ENCODE measurements at places on chromosomes 6 and 20.

GRCh38 chr6:56246881-56247653, at the start of gene COL21A1:
Gene COL21A1 (minus strand): TSS chr6:56247580. CDS start chr6:56182618, 64,962 bp downstream.
- no peak for DNase-seq

- no peak for DNase-seq
Observed at GRCh38 chr6:53066077-53066417, 843 bp downstream of the FBXO9 start.

DNA sequence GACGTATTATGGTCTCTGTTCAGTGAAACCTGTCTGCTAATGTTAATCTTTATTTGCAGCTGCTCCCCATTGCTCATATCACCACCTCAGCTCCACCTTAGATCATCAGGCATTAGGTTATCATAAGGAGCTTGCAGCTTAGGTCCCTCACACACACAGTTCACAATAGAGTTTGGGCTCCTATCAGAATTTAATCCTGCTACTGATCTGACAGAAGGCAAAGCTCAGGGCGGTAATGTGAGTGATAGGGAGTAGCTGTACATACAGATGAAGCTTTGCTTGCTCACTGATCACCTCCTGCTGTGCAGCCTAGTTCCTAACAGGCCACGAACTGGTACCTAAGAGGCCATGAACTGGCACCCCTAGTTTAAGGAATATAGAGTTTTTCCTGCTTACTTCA, 989.7 kb downstream of the EYS start:
- DNase-seq = no peak

GRCh38 chr20:45987108-45987780, 15.2 kb upstream of the ZNF335 start:
- DNase-seq = peak; percentile 21

DNA sequence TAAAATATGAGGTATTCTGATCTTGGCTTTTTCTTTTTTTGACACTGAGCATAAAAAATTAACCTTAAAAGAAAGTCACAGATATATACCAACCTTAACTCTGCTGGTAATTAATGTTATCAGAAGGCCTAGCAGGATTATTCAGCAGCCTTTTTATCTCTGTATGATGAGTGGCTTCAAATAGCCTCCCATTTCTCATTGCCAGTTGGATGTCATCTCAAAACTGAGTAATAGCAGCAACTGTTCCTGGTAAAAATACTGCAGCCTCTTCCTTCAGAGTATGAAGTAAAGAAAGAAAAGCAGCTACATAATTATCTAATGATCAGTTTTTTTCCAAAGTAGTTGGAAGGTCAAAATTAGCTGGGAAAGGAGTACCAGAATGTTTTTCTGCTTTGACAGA, 24.9 kb upstream of the HDGFL1 start:
- DNase-seq = no peak

DNA sequence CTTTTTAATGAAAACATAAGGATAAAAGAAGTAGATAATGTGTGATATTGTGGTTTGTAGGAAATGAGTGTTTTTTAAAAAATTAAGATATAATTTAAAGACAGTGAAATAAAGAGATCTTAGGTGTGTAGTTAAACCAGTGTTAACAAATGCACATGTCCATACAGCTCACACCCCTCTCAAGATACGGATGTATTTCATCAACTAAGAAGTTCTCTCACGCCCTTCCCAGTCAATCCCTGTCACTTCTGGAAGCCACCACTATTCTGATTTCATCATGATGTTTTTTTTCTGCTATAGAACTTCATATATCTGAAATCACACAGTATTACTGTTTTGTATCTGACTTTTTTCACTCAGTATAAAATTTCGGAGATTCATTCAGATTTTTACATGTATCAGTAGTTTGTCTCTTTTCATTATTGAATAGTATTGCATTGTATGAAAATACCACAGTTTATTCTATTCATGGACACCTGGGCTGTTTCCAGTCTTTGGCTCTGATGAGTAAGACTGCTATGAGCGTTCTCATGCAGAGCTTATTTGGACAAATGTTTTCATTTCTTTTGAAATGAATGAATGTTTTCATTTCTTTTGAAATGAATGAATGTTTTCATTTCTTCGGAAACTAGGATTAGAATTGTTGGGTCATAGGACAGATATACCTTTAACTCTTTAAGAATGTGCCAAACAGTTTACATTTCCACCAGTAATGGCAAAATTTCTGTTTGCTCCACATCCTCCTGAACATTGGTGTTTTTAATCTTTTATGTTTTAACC, 49.7 kb upstream of the ELOVL5 start:
- no peak for DNase-seq

DNA sequence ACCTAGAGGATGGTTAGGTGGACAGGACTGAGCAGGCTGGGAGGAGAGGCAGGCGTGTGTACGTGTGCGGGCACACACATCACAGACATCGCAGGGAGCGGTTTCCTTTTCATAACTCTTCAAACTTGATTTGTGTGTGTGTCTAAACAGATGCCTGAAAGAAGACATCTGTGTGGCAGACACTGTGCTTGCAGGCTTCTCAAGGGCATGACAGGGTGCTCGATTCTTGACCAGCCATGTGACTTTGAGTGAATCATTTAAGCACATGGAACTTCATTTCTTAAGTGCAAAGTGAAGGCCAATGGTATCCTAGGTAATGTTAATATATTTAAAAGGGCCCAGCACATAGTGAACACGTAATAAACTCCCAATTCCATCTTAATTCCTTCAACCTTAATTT, 186.5 kb downstream of the SCP2D1 start:
- no peak for DNase-seq

- no peak for DNase-seq
Observed at GRCh38 chr6:20660534-20660933, 126.3 kb downstream of the CDKAL1 start.

DNA sequence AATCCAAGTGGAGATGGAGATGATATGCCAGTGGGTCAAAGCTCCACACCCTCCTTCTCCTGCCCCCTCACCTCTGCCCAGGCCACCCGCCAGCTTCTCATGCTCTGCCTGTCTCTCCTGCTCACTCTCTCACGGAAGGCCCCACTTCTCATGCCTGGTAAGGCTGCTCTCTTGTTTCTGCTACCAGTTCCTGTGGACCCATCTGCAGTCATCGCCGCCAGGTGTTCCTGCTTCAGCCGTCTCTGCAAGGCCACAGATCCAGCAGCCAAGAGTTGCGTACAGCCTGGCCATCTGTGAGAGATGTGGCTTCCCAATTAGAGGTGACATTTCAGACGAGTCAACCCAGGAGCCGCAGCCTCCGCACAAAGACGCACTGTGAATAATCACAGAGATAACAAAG, 40.8 kb upstream of the NXT1 start:
- no peak for DNase-seq

GRCh38 chr6:104799134-104799657, 60.5 kb downstream of the HACE1 start:
- no peak for DNase-seq

- DNase-seq = peak; percentile 73
Observed at GRCh38 chr6:39361657-39362486, 39.4 kb upstream of the KCNK16 start.

- no peak for DNase-seq
Observed at GRCh38 chr6:26275663-26276062, 89.3 kb upstream of the BTN3A2 start.

GRCh38 chr6:53692172-53692571, 26.6 kb upstream of the KLHL31 start:
- no peak for DNase-seq

DNA sequence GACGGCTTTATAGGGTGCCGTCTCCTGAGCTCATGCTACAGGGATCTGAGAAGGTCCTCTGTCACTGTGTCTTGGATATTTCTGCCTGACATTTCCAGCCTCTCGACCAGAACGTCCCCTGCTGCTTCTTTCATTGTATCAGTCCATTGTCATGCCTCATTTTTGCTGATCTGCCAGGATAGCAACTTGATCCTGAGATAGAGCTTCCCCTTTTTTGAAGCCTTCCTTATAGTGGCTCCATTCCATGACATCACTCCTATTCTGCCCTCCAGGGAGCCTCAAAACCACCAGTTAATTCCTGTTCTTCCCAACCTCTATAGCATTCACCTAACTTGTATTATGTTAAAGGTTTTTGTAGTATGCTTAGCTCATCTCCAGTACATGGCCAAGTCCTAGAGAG, 431.8 kb upstream of the NOX3 start:
- no peak for DNase-seq

DNA sequence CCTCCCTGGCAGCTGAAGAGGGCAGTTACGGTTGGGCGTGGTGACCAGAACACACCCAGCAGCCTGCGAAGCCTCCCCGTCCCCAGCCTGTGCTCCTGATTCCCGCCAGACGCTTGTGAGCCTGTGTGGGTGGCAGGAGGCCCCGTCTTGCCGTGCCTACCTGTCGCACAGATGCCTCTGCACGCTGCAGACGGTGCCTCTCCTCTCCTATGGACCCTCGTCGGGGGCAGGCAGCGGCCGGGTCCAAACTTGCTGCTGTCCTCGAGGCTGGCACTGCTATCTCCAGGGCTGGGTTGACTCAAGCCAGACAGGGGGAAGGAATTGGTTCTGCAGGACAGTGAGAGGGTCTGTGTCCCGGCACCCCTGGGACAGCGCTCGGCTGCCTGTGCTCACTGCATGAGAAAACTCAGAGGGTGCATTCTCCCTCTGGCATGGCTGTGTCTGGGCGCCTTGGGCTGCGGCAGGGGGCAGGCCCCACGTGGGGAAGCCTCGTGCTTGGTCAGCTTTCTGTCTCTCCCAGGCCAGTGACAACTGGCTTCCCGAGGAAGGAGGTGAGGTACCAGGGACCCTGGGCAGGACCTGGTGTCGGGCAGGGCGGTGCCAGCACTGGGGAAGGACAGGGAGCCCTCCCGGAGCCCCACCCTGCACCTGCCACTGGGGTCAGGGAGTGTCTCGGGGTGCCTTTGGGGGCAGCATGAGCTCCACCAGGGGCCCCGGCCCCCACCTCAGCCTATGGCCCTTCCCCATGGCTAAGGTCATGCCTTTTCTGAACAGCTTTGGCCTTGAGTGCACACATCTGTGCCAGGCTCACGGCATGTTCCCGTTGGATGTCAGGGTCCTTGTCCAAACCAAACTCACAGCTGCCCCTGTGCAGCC, 127.5 kb downstream of the TAF4 start:
- DNase-seq = no peak

GRCh38 chr6:24537082-24537699, 42.4 kb downstream of the ALDH5A1 start:
- DNase-seq = no peak

DNA sequence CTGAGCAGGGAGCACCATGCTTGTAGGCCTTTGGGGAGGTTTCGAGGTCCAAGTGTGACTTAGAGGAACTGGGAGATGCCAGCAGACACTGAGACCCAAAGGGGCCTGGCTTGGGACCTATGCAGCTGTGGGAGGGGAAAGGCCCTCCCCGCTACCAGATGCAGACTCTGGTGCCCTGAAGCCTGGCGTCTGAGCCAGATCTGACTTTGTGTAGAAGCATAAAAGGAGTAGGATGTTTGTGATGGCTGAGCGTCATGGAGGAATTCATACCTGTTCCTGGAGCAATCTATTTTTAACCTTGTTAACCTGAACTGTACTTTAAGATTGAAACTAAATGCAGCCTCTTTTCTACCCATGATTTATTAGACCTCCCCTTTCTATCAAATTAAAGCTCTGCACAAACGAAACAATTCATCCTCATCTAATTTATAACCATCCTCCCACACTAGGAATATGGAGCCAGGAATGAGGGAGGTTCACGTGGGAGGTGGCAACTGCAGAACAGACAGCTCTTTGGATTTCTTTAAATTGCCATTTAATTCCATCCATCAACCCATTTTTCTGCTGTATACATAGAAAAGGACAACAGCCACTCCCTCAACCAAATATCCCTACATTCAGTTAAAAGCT, 172.6 kb upstream of the AGPAT4 start:
- no peak for DNase-seq

GRCh38 chr20:58696411-58696961, 3.9 kb downstream of the NPEPL1 start:
- DNase-seq = no peak

- DNase-seq = no peak
Observed at GRCh38 chr6:24891004-24891403, 44.8 kb downstream of the RIPOR2 start.

DNA sequence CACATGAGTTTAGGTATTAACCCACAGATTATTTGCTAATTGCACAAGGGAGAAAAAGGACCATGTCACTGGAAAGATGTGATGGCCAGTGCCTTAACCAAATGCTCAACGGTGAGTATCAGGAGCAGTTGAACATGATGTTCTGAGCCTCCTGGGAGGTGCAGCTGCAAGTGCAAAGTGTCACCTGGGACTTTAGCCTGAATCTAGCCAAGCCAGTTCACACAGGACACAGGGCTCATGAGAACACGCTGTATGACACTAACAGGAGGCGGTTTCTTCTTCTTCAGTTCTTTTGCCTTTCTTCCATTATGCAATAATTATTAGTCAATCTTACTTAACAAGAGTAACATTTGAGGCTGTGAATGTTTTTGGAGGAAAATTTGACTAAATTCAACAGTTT, 225.3 kb downstream of the THBS2 start:
- no peak for DNase-seq

DNA sequence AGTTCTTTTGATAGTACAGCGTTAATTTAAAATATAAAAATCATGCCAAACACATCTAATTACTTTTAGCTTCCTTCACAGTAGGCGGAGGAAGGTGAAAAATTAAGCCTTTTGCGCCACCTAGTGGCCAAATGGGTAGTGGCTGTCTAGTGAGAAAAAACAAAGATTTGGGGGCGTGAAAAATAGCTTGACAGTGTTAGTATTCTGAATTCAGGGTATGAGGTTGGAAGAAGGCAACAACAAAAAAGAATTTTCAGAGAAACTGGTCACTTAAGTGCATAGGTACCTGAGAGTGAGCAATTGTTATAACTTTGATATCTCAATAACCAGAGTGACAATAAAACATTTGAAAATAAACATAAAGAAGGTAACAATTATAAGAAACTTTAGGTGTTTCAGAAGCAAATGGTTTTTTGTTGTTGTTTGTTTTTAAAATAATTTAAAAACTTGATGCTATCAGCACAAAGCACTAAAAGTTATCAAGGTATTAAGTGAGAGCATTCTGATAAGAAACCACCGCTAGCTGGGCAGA, 14.3 kb downstream of the PSMB9 start:
- peak; percentile 48 for DNase-seq

- DNase-seq = no peak
Observed at GRCh38 chr20:54611708-54612412, 136.5 kb downstream of the DOK5 start.

- no peak for DNase-seq
Observed at GRCh38 chr20:2874456-2874855, 1.2 kb downstream of the PTPRA start.

All from C1 segment of cervical spinal cord (tissue), 14 donors.